ENCODE measurements at places on chromosomes 4 and X.

- DNase-seq: no peak
These were observed 81.6 kb downstream of the BANK1 start for GRCh38 chr4:101871962-101872676.

DNA sequence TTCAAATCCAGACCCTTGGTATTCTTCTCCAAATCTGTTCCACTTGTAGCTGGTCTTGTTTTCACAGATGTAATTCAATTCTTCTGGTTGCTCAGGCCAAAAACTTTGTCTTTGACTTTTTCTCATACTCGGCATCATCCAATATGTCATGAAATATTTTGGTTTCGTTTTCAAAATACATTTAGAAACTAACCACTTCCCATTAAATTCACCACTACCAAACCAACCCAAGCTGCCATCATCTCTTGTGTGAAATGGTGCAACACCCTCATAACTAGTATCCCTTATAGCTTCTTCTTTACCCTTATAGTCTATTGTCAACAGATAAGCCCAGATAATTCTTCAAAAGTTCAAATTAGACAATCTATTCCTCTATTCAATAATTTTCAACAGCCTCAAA is 192.1 kb downstream of the PRR32 start:
- no peak for DNase-seq

GRCh38 chr4:3485886-3486540 is 22.9 kb downstream of the DOK7 start:
- no peak for DNase-seq

- no peak for DNase-seq
These were observed 23.7 kb upstream of the CASK start for GRCh38 chrX:41946989-41947612.

DNA sequence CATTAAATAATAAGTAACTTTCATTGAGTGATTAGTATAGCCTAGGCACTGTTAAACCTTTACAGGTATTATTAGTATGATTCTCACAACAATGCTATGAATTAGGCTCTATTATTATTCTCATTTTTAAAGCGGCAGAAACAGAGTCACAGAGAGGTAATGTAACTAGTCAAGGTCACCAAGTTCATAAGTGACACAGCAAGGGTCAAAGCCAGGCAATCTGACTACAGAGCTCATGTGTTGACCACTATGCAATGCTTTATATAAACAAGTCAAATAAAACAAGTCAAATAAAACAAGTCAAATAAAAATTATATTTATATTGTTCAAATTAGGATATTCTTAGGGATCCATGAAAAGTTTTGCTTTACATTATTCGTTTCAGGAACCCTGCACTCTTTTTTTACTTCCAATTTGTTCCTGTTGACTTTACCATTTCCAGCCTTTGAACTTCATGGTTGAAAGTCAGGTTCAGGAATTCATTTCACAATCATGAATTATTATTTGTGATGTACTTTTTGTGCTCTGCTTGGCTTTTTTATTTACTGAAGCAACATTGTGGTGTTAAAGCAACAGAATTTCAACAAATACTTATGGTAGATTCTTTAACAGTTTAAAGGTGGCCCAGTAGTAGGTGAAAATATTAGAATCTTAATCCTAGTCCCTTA is 18.0 kb upstream of the ZC4H2 start:
- DNase-seq: no peak

DNA sequence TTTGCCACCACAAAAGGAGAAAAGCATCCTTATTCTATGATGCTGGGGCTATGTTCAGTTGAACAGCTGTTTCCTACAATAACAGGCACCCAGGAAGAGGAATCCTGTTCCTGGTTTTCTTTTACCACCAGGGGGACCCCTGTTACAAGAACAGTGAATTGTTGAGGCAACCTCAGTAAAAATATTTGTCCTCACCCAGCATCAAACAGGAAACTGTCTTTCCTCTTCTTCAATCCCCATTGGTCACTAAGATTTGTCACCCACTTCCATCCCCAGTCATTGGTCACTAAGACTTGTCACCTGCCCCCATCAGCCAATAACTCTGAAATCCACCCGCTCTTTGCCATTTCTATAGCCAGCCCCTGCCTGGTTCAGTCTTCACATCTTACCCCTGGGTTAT is 143.5 kb upstream of the GALNT7 start:
- DNase-seq: no peak

Measured in activated CD4-positive, alpha-beta T cell treated with anti-CD3 and anti-CD28 coated beads for 24 hours (primary cell).